Ovary (tissue), 10 donors: ENCODE measurements at places on chromosomes 1 and 21. TPM values are rescaled to one million over a fixed set of nuclear protein-coding genes. Genes with fewer than 3 reads are reported as not detected.

DNA sequence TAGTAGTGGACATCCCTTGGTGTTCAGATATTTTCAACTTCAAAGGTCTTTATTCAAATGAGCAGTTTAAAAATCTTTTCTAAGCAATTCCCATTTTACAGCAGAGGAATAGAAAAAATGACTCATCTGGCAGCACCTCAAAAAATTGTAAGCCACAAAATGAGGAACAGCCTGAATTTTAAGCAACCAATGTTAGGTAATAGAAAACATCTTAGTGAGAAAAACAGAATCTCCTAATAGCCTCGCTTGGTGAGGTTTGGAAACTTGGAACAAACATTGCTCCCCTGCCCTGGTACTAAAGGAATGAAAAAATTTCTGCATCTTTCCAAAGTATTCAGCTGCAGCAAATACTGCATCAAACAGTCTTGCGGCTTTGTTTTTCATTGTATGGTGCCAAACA lies 264.4 kb downstream of the NTNG1 start:
- H3K4me3 ChIP-seq, result no peak overlapping the region
- DNase-seq, result no peak
- H3K36me3 ChIP-seq, result no peaks in the 10 kb centered on the region

DNA sequence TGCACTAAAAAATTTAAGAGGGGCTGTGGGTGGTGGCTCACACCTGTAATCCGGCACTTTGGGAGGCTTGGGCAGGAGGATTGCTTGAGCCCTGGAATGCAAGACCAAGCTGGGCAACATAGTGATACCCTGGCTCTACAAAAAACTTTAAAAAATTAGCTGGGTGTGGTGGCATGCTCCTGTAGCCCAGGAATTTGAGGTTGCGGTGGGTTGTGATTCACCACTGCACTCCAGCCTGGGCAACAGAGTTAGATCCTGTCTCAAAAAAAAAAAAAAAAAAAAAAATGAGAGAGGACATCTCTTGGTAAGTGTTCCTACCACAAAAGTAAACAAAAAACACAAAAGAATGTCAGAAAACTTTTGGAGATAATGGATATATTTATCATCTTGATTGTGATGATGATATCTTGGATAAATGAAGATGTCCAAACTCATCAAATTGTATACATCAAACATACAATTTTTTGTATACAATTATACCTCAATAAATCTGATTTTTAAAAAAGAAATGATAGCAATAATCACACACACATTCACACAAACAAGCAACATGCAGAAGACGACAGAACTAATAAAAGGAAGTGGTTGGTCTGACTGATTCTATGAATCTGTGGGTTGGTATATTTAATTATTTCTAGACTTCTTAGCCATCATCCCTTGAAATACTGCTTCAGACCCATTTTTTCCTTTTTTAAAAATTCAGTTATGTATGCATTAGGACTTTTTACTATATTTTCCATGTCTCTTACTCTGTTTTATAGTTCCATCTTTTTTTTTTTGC lies 465.9 kb downstream of the PLA2G4A start:
- no peak overlapping the region for H3K27ac ChIP-seq
- no peaks in the 10 kb centered on the region for H3K4me1 ChIP-seq
- no peaks in the 10 kb centered on the region for H3K27me3 ChIP-seq
- H3K4me3 ChIP-seq, result no peak overlapping the region
- H3K36me3 ChIP-seq, result no peaks in the 10 kb centered on the region

GRCh38 chr1:31181515-31182343 lies 58.0 kb downstream of the NKAIN1 start:
- H3K4me3 ChIP-seq, result no peak overlapping the region
- DNase-seq, result peak; percentile 77
- no peak overlapping the region for H3K27ac ChIP-seq

GRCh38 chr1:91124290-91124985 lies 102.6 kb upstream of the ZNF644 start:
- no peak for DNase-seq

DNA sequence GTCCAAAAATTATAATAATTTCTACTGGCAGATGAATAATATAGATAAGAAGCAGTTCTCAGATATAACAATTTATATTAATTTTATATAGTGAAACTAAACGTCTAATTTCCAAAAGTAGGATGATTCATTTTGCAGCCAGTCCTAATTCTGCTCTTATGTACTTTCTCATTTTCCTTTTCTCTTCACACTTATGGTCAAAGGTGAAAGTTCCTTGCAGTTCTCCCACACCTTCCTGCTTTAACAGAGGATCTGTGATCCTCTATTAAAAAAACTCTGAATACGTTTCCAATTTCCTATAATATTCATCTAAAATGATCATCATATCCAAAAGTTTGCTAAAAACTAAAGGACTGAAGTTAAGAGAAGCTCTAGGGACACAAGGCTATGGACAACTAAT lies 78.5 kb downstream of the KIFAP3 start:
- no peaks in the 10 kb centered on the region for H3K36me3 ChIP-seq
- H3K27ac ChIP-seq, result no peak overlapping the region
- H3K4me3 ChIP-seq, result no peak overlapping the region
- no peaks in the 10 kb centered on the region for H3K4me1 ChIP-seq
- no peaks in the 10 kb centered on the region for H3K27me3 ChIP-seq

GRCh38 chr1:168676029-168676812 lies 52.8 kb downstream of the DPT start:
- no peaks in the 10 kb centered on the region for H3K36me3 ChIP-seq
- H3K27me3 ChIP-seq, result no peaks in the 10 kb centered on the region
- no peak for DNase-seq
- H3K4me3 ChIP-seq, result no peak overlapping the region

- no peaks in the 10 kb centered on the region for H3K27me3 ChIP-seq
- H3K27ac ChIP-seq, result no peak overlapping the region
- H3K36me3 ChIP-seq, result no peaks in the 10 kb centered on the region
- DNase-seq, result no peak
- peak overlapping the region; percentile 71 for H3K4me3 ChIP-seq
Measured at GRCh38 chr1:184972315-184973055, 1.8 kb downstream of the NIBAN1 start.

DNA sequence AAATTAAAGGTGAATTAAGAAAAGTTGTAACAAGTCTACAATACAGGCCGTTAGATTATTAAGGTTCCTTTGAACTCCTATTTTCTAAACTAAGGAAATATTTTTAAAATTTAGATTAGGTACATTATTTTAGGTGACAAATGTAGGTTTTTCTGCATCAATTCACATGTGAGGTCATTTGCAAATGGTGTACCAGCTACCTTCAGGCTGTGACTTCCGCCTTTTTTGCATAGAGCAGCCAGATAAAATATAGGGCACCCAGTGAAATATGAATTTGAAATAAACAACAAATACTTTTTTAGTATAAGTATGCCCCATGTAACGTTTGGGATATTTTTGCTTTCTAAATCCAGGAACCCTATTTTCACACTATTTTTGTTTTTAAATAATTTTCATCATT lies 544.0 kb downstream of the LMO4 start:
- no peak overlapping the region for H3K27ac ChIP-seq
- no peak for DNase-seq
- H3K4me3 ChIP-seq, result no peak overlapping the region
- no peaks in the 10 kb centered on the region for H3K36me3 ChIP-seq
- H3K4me1 ChIP-seq, result no peaks in the 10 kb centered on the region

- no peaks in the 10 kb centered on the region for H3K27me3 ChIP-seq
- DNase-seq, result no peak
- no peaks in the 10 kb centered on the region for H3K36me3 ChIP-seq
- H3K27ac ChIP-seq, result no peak overlapping the region
Measured at GRCh38 chr1:24351918-24352627, 32.9 kb downstream of the GRHL3 start.

- H3K4me3 ChIP-seq, result no peak overlapping the region
- no peaks in the 10 kb centered on the region for H3K27me3 ChIP-seq
- no peak for DNase-seq
- H3K36me3 ChIP-seq, result no peaks in the 10 kb centered on the region
- H3K4me1 ChIP-seq, result peaks cover 1% of the 10 kb centered on the region
Measured at GRCh38 chr1:233144434-233144833, 151.1 kb downstream of the PCNX2 start.

DNA sequence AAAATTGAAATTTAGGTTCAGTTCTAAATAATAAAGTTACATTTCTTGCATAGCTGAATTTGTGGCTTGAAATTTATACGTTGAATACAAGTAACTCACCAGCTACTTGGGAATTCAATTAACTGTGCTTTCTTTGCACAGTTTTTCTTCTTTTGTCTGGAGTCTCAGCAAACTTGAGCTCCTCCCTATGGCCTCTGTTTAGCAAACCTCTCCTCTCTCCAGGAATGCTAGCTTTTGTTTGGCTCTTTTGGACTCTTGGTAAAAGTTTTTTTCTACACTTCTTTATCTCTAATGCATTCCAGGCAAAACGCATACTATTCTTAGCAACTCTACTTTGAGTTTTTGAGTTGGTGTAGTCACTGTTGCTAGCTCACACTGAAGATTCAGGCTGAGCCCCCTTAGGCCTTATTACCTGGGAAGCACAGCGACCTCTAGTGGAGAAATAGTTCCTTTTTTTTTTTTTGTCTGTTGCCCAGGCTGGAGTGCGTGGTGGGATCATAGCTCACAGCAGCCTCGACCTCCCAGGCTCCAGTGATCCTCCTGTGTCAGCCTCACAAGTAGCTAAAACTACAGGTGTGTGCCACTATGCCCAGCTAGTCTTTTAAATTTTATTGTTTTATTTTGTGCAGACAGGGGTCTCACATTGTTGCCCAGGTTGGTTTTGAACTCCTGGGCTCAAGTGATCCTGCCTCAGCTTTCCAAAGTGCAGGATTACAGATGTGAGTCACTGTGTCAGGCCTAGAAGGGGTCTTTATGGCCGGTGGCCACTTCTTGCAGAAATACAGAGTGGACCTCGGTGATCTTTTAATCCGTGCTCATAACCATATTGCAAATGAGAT lies 61.7 kb downstream of the CASQ2 start:
- no peaks in the 10 kb centered on the region for H3K36me3 ChIP-seq
- H3K4me1 ChIP-seq, result no peaks in the 10 kb centered on the region
- DNase-seq, result no peak
- no peak overlapping the region for H3K27ac ChIP-seq

GRCh38 chr1:52551507-52552235 lies 1.2 kb downstream of the TUT4 start:
- peak overlapping the region; percentile 95 for H3K27ac ChIP-seq
- H3K36me3 ChIP-seq, result no peaks in the 10 kb centered on the region
- peak overlapping the region; percentile 90 for H3K4me3 ChIP-seq

DNA sequence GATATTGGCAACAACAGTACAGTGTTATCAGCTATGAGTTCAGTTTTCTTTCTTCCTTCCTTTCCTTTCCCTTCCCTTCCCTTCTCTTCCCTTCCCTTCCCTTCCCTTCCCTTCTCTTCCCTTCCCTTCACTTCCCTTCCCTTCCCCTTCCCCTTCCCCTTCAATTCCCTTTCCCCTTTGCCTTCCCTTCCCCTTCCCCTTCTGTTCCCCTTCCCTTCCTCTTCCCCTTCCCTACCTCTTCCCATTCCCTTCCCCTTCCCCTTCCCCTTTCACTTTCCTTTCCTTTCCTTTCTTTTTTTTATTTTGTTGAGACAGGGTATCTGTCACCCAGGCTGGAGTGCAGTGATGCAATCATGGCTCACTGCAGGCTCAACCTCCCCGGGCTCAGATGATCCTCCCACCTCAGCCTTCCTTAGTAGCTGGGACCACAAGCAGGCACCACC lies 72.3 kb upstream of the CAPZB start:
- H3K36me3 ChIP-seq, result no peaks in the 10 kb centered on the region
- DNase-seq, result no peak
- H3K4me1 ChIP-seq, result peaks cover 2% of the 10 kb centered on the region
- no peak overlapping the region for H3K4me3 ChIP-seq
- H3K27me3 ChIP-seq, result no peaks in the 10 kb centered on the region
- H3K27ac ChIP-seq, result no peak overlapping the region

DNA sequence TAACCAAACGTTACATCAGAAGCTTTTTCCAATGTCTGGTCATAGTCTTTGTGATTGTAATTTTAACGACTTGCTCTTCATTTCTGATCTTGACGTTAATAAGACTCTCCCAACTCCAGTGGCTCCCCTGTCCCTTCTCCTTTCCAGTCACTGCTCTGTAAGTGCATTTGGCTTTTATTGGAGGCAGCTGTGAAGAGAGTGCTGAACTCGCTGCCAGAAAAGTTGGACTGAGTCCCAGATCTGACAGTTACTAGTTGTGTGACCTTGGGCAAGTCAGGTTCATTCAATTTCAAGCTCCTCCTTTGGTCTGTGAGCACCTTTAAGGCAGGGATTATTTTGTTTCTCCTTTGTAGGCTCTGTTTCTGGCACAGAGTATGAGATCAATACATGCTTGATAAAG lies 109.6 kb upstream of the TSPAN2 start:
- DNase-seq, result peak; percentile 35
- H3K27ac ChIP-seq, result no peak overlapping the region
- H3K27me3 ChIP-seq, result no peaks in the 10 kb centered on the region
- peaks cover 5% of the 10 kb centered on the region for H3K4me1 ChIP-seq
- no peak overlapping the region for H3K4me3 ChIP-seq

- no peak for DNase-seq
- no peaks in the 10 kb centered on the region for H3K4me1 ChIP-seq
- H3K27ac ChIP-seq, result no peak overlapping the region
- H3K36me3 ChIP-seq, result no peaks in the 10 kb centered on the region
- no peaks in the 10 kb centered on the region for H3K27me3 ChIP-seq
Measured at GRCh38 chr1:229726061-229726460, 100.0 kb downstream of the URB2 start.

DNA sequence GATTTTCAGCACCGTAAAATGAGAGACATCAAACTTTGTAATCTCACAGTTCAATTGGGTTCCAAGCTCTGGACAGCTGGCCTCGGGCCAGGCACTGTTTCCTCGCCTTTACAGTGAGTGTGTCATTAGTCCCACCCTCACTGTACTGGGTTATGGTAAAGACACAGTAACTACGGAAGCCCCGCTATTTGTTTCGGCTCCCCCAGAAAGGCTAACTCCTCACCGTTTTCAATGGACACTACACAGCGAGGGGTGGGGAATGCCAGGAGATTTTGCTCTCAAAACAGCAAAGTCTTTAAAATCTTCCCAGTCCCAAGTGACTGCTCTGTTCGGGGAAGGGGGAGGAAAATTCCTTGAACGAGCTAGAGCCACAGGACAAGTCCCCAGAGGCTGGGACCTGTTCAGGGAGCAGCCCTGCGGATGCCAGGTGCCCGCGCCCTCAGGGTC lies 757 bp upstream of the SPSB1 start:
- no peaks in the 10 kb centered on the region for H3K36me3 ChIP-seq
- peak overlapping the region; percentile 75 for H3K4me3 ChIP-seq
- peak overlapping the region; percentile 51 for H3K27ac ChIP-seq
- peaks cover 13% of the 10 kb centered on the region for H3K4me1 ChIP-seq

- H3K4me1 ChIP-seq, result peaks cover 11% of the 10 kb centered on the region
- no peaks in the 10 kb centered on the region for H3K36me3 ChIP-seq
- no peak for DNase-seq
- H3K27me3 ChIP-seq, result no peaks in the 10 kb centered on the region
Measured at GRCh38 chr1:232499188-232499587, 130.7 kb downstream of the SIPA1L2 start.

- H3K4me3 ChIP-seq, result no peak overlapping the region
- peak; percentile 39 for DNase-seq
- no peaks in the 10 kb centered on the region for H3K27me3 ChIP-seq
- no peak overlapping the region for H3K27ac ChIP-seq
- no peaks in the 10 kb centered on the region for H3K4me1 ChIP-seq
- no peaks in the 10 kb centered on the region for H3K36me3 ChIP-seq
Measured at GRCh38 chr1:177256153-177257075, 85.7 kb downstream of the BRINP2 start.

GRCh38 chr1:207405814-207406213 lies 48.3 kb upstream of the CR2 start:
- no peaks in the 10 kb centered on the region for H3K4me1 ChIP-seq
- H3K4me3 ChIP-seq, result no peak overlapping the region
- DNase-seq, result no peak
- H3K36me3 ChIP-seq, result no peaks in the 10 kb centered on the region
- H3K27me3 ChIP-seq, result no peaks in the 10 kb centered on the region

NOS1AP gene
- total RNA-seq, result 1.0 TPM

CFAP141 gene
- not detected for total RNA-seq

C8B gene
- total RNA-seq, result not detected

COL24A1 gene
- 0.34 TPM for total RNA-seq

MPL gene
- 0.48 TPM for total RNA-seq

HTR6 gene
- not detected for total RNA-seq

JAM2 gene
- total RNA-seq, result 20.5 TPM

FCGR1A gene
- 8.6 TPM for total RNA-seq

RPL5 gene
- 2,752 TPM for total RNA-seq
